MCF 10A (cell line): ENCODE measurements at places on chromosomes 11 and 22. TPM values are rescaled to one million over a fixed set of nuclear protein-coding genes. Genes with fewer than 3 reads are reported as not detected.
A peak's percentile ranks its signal among the peaks of the same experiment; 100 is the strongest.

Gene OR6X1
- total RNA-seq, result not detected in 2 replicates

Gene CST6
- not detected in 2 replicates for total RNA-seq

Gene FJX1
- total RNA-seq, result 33.3 and 53.7 TPM in 2 replicates

Gene CD59
- total RNA-seq, result 597 and 618 TPM in 2 replicates

Gene VSIG10L2
- total RNA-seq, result not detected in 2 replicates

Gene POU2F3
- not detected in 2 replicates for total RNA-seq

Gene SLC22A8
- not detected in 2 replicates for total RNA-seq

Gene DDI1
- total RNA-seq, result not detected in 2 replicates

Gene IFITM10
- 1.9 and 2.0 TPM in 2 replicates for total RNA-seq

Gene SYCE3
- total RNA-seq, result 0.82 and 1.2 TPM in 2 replicates

Gene SYT12
- 0.44 and 0.59 TPM in 2 replicates for total RNA-seq

Gene UBQLN3
- total RNA-seq, result not detected in 2 replicates

Gene OR56A1
- total RNA-seq, result not detected in 2 replicates

Gene FGF19
- not detected in 2 replicates for total RNA-seq

GRCh38 chr11:2076441-2076840 lies 62.7 kb downstream of the IGF2 start:
- no peak for DNase-seq
- H3K27me3 ChIP-seq, result no peaks in the 10 kb centered on the region
- H3K36me3 ChIP-seq, result peaks cover 6% of the 10 kb centered on the region
- H3K4me1 ChIP-seq, result peaks cover 29% of the 10 kb centered on the region

DNA sequence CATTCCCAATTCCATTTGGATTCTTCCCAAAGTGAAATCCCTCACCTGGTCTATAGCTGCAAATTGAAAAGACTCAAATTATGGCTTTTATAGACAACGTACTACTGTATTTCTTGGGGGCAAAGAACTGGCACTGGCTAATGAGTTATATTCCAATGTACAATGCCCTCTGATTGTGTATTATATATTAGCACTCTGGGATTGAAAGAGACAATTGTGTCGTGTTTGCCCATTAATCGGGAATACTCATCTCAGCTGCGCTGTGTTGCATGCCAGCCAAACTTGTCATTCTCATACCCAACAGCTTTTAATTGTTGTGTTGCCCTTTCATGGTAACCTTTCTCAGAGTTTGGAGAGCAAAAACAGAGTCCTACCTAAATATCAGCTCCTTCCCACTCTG lies 55.0 kb upstream of the ZBTB44 start:
- H3K27me3 ChIP-seq, result peaks cover 29% of the 10 kb centered on the region
- no peak for DNase-seq
- H3K27ac ChIP-seq, result no peak overlapping the region
- no peaks in the 10 kb centered on the region for H3K36me3 ChIP-seq
- no peak overlapping the region for H3K4me3 ChIP-seq
- H3K4me1 ChIP-seq, result no peaks in the 10 kb centered on the region

DNA sequence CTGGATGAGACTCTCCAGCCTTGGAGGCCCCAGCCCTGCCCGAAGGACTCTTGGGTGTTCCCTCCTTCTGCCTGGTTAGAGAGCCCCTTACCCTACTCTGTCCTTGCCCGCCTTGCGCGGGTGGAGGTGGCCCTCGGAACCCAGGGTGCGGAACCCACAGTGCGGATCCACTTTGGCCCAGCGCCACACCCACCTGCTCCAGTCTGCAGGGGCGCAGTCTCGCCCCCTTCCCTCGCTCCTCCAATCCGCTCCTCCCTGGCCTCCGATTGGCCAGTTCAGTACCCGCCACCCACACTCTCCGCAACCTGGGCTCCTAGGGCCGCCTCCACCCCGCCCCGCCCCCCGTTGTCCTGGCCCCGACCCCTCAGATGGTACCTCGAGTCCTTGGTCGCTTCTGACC lies 2.4 kb downstream of the CAPN1 start:
- H3K4me1 ChIP-seq, result peaks cover 3% of the 10 kb centered on the region
- H3K27ac ChIP-seq, result no peak overlapping the region
- no peaks in the 10 kb centered on the region for H3K27me3 ChIP-seq
- peaks cover 59% of the 10 kb centered on the region for H3K36me3 ChIP-seq

- H3K36me3 ChIP-seq, result no peaks in the 10 kb centered on the region
- DNase-seq, result no peak
- H3K4me1 ChIP-seq, result peaks cover 20% of the 10 kb centered on the region
- no peak overlapping the region for H3K4me3 ChIP-seq
Observed at GRCh38 chr11:64333556-64333955, 6.4 kb upstream of the CCDC88B start.

- no peaks in the 10 kb centered on the region for H3K4me1 ChIP-seq
- H3K27me3 ChIP-seq, result no peaks in the 10 kb centered on the region
- no peak overlapping the region for H3K4me3 ChIP-seq
Observed at GRCh38 chr11:15038963-15039362, 34.4 kb upstream of the CALCB start.

GRCh38 chr11:71201231-71201630 lies 51.1 kb downstream of the SHANK2 start:
- no peak overlapping the region for H3K4me3 ChIP-seq
- H3K36me3 ChIP-seq, result no peaks in the 10 kb centered on the region
- no peak for DNase-seq
- H3K27ac ChIP-seq, result no peak overlapping the region

- no peaks in the 10 kb centered on the region for H3K4me1 ChIP-seq
- no peaks in the 10 kb centered on the region for H3K27me3 ChIP-seq
- peaks cover 6% of the 10 kb centered on the region for H3K36me3 ChIP-seq
- DNase-seq, result peak; percentile 57
Observed at GRCh38 chr11:72962084-72962483, 147.9 kb downstream of the ATG16L2 start.

DNA sequence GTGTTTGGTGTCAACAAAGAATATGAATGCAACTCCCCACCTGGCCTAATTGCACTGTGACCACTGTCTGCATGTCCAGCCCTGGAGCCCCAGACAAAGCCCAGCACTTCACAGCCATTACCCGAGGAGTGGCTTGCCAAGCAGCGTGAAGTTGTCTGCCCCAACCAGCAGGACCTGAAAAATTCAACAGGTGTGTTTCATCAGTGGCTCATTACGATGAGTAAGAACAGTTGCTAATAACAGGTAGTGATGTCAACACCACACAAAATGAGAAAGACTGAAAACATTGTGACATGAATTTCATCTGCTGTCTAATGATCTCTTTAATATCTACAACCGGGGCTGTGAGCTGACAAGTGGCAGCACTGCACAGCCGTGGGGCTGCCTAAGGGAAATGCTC lies 10.3 kb downstream of the MRPL21 start:
- DNase-seq, result no peak
- H3K27me3 ChIP-seq, result no peaks in the 10 kb centered on the region
- peaks cover 74% of the 10 kb centered on the region for H3K36me3 ChIP-seq
- H3K4me1 ChIP-seq, result no peaks in the 10 kb centered on the region
- no peak overlapping the region for H3K4me3 ChIP-seq
- H3K27ac ChIP-seq, result no peak overlapping the region

GRCh38 chr11:111694851-111695250 lies 71.3 kb downstream of the PPP2R1B start:
- no peak for DNase-seq
- peaks cover 4% of the 10 kb centered on the region for H3K36me3 ChIP-seq
- H3K4me3 ChIP-seq, result no peak overlapping the region
- H3K27ac ChIP-seq, result no peak overlapping the region

DNA sequence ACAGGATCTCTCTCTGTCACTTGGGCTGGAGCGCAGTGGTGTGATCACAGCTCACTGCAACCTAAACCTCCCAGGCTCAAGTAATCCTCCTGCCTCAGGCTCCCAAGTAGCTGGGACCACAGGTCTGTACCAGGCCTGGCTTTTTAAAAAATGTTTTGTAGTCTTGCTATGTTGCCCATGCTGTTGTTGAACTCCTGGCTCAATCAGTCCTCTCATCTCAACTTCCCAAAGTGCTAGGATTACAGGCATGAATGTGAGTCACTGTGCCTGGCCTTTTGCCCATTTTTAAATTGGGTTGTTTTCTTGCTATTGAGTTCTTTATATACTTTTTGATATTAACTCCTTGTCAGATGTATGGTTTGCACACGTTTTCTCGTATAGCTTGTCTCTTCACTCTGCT lies 33.0 kb upstream of the PITPNB start:
- H3K4me3 ChIP-seq, result no peak overlapping the region
- peaks cover 11% of the 10 kb centered on the region for H3K4me1 ChIP-seq
- peak; percentile 68 for DNase-seq
- no peaks in the 10 kb centered on the region for H3K27me3 ChIP-seq

DNA sequence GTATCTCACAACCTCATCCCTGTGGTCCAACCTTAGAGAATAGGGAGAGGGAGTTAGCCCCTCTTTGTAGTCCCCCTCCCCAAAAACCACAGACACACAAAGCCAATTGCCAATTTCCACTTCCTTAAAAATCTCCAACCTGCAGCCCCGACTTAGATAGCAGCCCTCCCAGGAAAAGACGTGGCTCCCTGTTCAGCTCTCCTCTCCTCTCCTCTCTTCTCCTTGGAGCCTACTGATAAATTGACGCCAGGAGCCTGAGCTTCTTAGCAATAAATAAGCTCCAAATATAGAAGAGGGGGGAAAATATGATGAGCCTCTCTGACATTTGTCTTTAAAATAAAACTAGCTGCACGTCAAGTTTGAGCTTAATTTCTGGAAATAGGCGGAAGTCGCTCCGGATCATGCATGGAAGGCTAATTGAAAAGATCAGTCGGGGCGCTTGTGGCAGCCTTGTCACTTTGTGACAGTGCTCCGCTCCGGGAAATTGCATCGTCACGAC lies 7.3 kb downstream of the PAX6 start:
- H3K27ac ChIP-seq, result no peak overlapping the region
- no peaks in the 10 kb centered on the region for H3K36me3 ChIP-seq
- H3K4me1 ChIP-seq, result peaks cover 6% of the 10 kb centered on the region

- H3K27ac ChIP-seq, result no peak overlapping the region
- no peaks in the 10 kb centered on the region for H3K27me3 ChIP-seq
- H3K4me3 ChIP-seq, result no peak overlapping the region
- DNase-seq, result no peak
Observed at GRCh38 chr11:76747915-76748860, 35.0 kb upstream of the TSKU start.

- no peak overlapping the region for H3K27ac ChIP-seq
- DNase-seq, result no peak
- no peak overlapping the region for H3K4me3 ChIP-seq
- no peaks in the 10 kb centered on the region for H3K27me3 ChIP-seq
- H3K36me3 ChIP-seq, result no peaks in the 10 kb centered on the region
- H3K4me1 ChIP-seq, result no peaks in the 10 kb centered on the region
Observed at GRCh38 chr11:20865161-20865560, 195.8 kb downstream of the NELL1 start.

- no peak overlapping the region for H3K4me3 ChIP-seq
- H3K27me3 ChIP-seq, result no peaks in the 10 kb centered on the region
- DNase-seq, result no peak
- H3K36me3 ChIP-seq, result peaks cover 76% of the 10 kb centered on the region
Observed at GRCh38 chr11:130873761-130874160, 42.5 kb downstream of the SNX19 start.

- no peaks in the 10 kb centered on the region for H3K4me1 ChIP-seq
- H3K4me3 ChIP-seq, result no peak overlapping the region
- no peak overlapping the region for H3K27ac ChIP-seq
- no peaks in the 10 kb centered on the region for H3K36me3 ChIP-seq
Observed at GRCh38 chr11:134633276-134633675, 221.2 kb upstream of the B3GAT1 start.

- peaks cover 26% of the 10 kb centered on the region for H3K27me3 ChIP-seq
- no peaks in the 10 kb centered on the region for H3K36me3 ChIP-seq
- H3K4me3 ChIP-seq, result no peak overlapping the region
Observed at GRCh38 chr22:23533328-23533762, 46.7 kb downstream of the IGLL1 start.

GRCh38 chr11:118095493-118095892 lies 8.7 kb upstream of the SMIM35 start:
- no peak overlapping the region for H3K4me3 ChIP-seq
- no peak overlapping the region for H3K27ac ChIP-seq
- peaks cover 5% of the 10 kb centered on the region for H3K4me1 ChIP-seq
- H3K27me3 ChIP-seq, result peaks cover 12% of the 10 kb centered on the region
- no peaks in the 10 kb centered on the region for H3K36me3 ChIP-seq
- no peak for DNase-seq

- DNase-seq, result peak; percentile 31
- H3K36me3 ChIP-seq, result no peaks in the 10 kb centered on the region
- peak overlapping the region; percentile 88 for H3K27ac ChIP-seq
- no peaks in the 10 kb centered on the region for H3K27me3 ChIP-seq
Observed at GRCh38 chr22:39966470-39966869, 6.3 kb downstream of the TMA7B start.

GRCh38 chr11:20078846-20079245 lies 81.4 kb downstream of the DBX1 start:
- no peak for DNase-seq
- no peak overlapping the region for H3K4me3 ChIP-seq
- no peaks in the 10 kb centered on the region for H3K27me3 ChIP-seq
- peaks cover 15% of the 10 kb centered on the region for H3K4me1 ChIP-seq
- no peak overlapping the region for H3K27ac ChIP-seq

GRCh38 chr11:129283141-129283540 lies 91.0 kb upstream of the ARHGAP32 start:
- DNase-seq, result peak; percentile 59
- H3K4me3 ChIP-seq, result no peak overlapping the region
- no peaks in the 10 kb centered on the region for H3K27me3 ChIP-seq
- peaks cover 23% of the 10 kb centered on the region for H3K4me1 ChIP-seq

DNA sequence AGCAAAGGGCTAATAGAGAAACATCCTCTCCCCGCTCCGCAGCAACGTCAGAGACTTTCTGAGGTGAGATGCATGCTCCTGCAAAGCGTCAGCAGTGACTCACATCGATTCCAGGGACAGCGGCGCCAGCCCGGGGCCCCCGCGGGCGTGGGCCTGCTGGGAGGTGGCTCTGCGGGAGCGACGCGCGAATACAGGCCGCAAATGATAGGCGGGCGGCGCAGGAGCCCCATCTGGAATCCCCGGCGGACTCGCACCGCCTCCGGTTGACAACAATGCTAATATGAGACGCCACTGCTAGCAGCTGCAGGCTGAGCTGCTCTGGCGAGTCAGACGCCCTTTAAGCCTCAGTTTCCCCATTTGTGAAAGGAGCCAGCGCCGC lies 557 bp downstream of the RANGAP1 start:
- H3K27me3 ChIP-seq, result no peaks in the 10 kb centered on the region
- H3K4me3 ChIP-seq, result peak overlapping the region; percentile 80
- DNase-seq, result peak; percentile 92
- H3K4me1 ChIP-seq, result peaks cover 35% of the 10 kb centered on the region
- peak overlapping the region; percentile 85 for H3K27ac ChIP-seq
- peaks cover 48% of the 10 kb centered on the region for H3K36me3 ChIP-seq

DNA sequence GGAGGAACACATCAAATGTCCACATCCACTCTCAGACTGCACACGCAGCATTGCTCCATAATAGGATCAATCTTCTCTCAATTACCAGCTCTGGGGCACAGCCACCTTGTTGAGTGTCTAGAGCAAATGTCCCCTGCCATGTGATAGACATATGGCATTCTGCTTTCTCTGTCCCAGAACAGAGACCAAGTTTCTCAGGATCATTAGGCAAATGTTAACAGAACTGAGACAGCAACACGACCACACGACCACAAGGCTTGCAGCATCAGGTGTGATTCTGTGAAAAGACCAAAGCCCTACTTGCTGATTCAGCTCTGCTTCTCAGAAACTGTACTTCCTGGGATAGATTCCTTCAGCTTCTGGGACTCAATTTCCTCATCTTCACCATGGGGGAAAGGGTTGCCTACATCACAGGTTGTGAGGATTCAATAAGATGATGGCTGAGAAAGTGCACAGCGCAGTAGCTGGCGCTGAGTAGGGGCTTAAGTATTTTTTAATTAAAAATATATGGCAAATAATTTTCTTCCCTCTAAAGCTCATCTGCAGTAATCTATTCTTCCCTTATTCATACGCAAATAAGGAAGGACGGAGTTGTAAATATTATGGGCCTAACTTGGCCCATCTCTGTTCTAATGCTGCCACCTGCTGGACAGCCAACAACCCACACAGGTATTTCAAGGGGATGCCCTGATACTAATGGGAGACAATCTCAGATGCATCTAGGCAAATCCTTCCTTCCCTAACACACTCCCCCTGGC lies 54.3 kb upstream of the USP47 start:
- no peak overlapping the region for H3K4me3 ChIP-seq
- no peak overlapping the region for H3K27ac ChIP-seq
- H3K4me1 ChIP-seq, result peaks cover 26% of the 10 kb centered on the region
